ENCODE measurements at places on chromosomes 1 and 21.

- peak; percentile 67 for DNase-seq
Measured at GRCh38 chr21:43866260-43866629, 1.2 kb downstream of the AGPAT3 start.

DNA sequence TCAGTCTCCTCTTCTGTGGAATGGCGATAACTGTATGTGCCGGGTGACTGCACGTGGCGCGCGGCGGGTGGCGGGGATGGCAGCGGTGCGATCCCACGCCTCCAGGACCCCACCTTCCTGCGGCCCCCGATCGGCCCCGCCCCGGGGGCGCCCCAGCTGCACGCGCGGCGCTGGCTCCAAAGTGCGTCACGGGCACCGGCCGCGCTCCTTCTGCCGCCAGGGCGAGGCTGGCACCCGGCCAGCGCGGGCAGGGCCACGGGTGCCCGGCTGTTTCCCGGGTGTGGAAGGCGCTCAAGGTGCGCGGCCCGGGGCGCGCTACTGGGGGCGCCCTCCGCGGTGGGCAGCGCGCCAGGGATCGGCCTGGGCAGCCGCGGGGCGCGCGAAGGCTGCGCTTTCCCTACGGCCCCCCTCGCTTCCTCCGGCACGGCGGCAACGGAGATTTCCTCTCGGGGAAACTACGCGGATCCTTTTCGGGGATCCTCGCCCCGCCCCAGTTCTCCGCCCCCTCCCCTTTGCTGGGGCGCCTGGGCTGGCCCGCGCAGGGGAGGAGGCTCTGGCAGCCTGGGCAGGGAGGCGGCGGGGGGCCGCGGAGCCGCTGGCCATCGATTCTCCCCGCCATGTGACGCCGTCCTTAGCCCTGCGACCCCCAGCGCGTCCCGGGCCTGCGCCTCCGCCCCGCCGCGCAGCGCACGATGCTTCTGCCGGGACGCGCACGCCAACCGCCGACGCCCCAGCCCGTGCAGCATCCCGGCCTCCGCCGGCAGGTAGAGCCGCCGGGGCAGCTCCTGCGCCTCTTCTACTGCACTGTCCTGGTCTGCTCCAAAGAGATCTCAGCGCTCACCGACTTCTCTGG is at the start of gene EVA1C:
TSS of gene EVA1C (plus strand) at position 545 of the 853 bp plus-strand sequence. CDS start at position 693, 148 bp downstream.
- peak; percentile 63 for DNase-seq

GRCh38 chr1:111768625-111769024 is 12.9 kb downstream of the DDX20 start:
- peak; percentile 57 for DNase-seq

DNA sequence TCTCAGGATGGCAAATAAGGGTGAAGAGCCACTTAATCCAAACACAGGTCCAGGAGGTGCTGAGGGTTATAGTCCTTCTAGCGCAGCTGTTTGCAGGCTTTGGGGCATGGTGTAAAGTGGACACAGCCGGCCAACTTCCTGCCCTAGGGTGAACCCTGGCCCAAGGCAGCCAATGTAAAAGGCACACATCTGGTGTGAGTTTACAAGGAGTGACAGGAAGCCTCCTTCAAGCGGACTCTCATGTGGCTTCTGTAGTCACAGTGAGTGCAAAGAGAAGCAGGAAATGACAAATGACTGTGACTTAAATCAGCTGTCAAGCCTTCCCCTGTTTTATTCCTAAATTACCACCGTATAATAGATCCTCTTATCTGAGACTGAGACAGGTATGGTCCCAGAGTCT is 213.0 kb downstream of the CRB1 start:
- DNase-seq, result peak; percentile 92

DNA sequence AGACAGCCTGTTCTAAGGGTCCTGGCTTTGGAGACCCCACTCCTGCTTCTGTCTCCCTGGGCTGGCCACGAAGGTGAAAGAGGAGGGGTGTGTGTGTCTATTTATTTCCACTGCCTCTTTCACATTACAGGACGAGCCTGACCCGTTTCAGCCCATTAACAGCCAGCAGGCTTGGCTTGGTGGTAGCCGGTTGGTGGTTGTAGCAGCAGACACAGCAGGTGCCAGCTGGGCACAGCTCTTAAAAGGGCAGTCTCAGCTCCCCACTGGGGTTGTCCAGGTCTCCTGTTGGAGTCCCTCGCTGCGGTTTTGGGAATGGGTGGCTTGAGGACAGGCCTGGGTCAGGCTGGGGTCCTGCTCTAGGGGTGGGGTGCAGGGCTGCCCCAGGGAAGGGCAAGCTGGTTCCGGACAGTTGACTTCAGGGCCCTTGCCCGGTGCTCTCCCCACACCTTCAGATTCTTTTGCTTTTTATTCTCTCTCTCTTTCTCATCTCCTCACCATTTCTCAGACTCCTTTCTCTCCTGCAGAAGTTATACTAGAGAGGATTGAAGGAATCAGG is 84.6 kb downstream of the ACTL8 start:
- DNase-seq, result no peak

DNA sequence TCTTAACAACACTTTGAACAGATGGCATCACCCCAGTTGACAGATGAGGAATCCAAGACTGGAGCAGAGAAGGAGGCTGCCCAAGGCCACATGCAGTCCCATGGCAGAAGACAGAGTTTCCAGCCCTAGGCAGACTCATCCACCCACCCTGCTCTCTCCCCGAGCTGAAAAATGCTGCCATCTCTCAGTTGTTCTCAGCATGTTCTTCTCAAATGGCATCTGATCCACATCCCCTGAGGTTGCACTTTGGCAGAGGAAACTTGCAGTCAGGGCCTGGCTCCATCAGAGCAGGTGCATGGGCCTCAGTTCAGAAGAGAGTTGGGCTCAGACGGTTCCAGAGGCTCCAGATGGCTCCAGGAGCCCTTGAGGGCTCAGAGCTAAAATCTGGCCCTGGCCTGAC is 709.4 kb downstream of the MATN1 start:
- no peak for DNase-seq

DNA sequence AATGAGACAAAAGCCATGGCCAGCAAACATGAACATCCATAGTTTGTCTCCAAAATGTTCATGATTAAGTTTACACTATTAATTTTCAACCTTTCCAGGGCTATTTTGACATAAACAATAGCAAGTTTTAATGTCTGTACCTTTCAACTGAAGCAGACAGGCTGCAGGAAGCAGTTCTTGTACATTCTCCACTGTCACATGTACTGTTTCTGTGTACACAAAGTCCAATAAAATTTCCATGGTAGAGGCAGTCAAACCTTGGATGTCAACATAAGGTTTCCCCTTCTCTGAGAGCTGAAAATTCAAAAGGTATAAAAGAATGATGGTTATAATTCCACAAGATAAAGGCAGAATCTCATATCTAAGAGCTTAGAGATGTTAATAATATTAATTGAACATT is 7.4 kb downstream of the KLHL12 start:
- DNase-seq, result no peak

DNA sequence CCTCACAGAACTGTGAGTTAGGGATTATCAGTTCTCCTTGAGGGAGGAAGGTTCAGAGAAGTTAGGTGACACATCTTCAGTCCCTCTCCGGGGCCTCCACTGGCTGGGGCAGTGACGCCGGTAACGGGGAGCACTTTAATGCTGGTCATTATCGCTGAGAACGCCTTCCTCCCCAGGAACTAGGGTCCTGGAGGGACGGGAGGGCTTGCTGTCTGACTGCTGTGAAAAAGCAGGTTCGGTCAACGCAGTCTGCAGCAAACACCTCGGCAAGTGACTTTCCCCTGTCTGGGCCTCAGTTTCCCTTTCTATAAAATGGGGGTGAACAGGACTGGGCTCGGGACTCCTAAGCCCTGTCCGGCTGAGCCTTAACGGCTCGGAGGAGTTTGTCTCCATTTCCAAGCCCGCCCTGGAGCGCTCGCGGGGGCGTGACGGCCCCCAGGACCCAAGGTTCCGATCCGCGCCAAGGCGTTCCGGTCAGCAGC is 341 bp upstream of the TMEM61 start:
- DNase-seq, result no peak

GRCh38 chr21:39048064-39048463 is 135.2 kb downstream of the PSMG1 start:
- peak; percentile 63 for DNase-seq

- DNase-seq, result no peak
Measured at GRCh38 chr1:91753878-91754277, 132.1 kb downstream of the TGFBR3 start.

- no peak for DNase-seq
Measured at GRCh38 chr1:175353066-175353465, 160.5 kb upstream of the KIAA0040 start.

DNA sequence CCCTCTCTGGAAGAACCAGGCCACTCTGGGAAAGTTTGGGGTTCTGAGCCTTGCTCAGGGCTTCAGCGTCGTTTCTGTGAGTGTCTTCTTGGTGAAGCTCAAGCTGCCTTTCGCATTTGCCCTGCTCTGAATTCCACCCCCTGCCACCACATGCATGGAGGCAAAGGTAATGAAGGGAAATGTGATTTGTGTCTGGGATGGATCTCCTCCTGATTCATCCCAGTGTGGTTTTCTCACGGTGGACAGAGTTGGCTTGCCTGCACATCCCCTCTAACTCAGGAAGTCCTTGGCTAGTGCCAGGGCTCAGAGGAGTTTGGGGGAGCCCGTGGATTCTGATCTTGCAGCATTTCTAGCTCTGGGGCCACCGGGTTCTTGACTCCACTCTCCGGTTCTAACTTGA is 173.6 kb upstream of the RAB4A start:
- DNase-seq, result no peak

DNA sequence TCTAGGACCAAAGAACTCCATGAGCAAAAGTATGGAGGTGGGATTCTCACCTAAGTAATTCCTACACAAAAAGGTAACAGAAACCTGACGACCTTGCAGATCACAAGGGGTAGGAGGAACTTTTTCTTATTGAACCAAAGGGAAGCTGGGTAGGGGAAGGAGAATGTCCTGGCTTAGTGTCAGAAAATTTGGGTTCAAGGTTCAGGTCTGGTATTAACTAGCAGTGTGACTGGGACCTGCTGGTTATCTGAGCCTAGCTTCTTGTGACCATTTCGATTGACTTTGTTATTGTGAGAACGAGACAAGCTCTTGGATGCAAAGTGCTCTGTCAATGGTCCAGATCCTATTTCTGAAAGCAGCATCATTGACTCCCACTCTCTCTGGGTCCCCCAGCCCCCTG is 5.0 kb upstream of the SNX27 start:
- DNase-seq, result no peak

GRCh38 chr1:20588634-20589225 is at the start of gene CDA:
TSS of gene CDA (plus strand) at chr1:20589097. CDS start at chr1:20589130, 33 bp downstream.
- peak; percentile 19 for DNase-seq

DNA sequence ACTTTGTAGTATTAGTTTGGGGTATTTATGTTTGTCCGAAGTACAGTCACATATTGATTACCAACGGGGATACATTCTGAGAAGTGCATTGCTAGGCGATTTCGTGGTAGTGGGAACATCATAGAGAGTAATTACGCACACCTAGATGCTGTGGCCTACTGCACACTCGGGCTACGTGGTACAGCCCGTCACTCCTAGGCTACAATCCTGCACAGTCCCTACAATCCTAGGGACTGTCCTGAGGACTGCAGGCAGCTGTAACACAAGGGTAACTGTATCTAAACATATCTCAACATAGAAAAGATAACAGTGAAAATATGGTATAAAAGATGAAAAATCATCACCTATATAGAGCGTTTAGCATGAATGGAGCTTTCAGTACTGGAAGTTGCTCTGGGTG is 18.6 kb downstream of the EXOC8 start:
- DNase-seq, result no peak

DNA sequence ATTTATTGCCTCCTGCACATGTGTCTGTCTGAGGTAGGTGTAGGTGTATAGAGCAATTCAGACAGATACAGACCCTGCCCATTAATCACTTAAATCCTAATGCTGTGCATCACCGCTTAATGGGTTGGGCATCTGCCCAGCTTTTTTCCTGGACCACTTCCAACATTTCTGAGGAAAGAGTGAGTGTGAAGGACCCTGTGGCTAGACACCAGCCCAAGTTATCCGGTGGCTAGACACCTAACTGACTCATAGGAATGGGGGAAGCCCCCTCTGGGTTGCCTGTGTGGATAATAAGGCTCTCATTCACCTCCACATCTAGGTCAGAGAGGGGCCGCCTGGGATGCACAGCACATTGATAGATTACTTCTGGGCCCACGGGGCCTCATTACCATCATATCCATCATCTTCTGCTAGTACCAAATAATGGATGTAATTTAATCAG is 121.1 kb upstream of the RAVER2 start:
- peak; percentile 27 for DNase-seq

DNA sequence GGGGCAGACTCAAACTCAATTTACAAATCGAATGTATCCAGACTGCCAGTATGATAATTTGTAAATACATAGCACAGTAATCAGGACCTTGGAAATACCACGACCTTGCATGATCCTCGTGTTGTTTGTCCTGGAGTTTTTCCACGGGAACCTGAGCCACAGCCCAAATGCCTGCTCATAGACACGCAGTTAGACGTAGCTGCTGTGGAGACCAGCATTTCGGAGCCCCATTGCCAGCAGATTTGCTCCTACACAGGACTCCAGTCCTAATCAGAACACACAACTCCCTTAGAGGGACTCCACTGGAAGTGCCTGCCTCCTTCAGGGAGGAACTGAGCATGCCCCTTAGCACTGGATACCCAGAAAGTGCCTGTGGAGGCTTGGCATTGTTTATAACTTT is 163.2 kb downstream of the GALNT2 start:
- no peak for DNase-seq

DNA sequence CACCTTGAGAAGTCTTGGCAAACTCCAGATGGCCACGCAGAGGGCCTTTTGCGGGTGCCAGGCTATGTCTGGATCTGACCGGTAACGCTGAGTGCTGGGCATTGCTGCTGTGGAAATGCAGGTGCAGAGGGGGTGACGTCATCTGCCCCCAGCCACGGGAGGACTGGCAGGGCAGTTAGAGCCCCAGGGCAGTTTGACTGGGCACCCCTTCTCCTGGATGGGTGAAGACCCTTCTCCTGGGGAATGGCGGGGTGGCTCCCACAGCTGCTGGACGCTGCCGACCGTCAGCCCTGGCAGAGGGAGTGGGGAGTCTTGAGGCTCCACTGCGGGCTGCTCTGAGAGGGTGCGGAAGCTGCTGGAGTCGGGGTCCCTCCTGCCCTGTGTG is 12.6 kb upstream of the EDN2 start:
- DNase-seq, result peak; percentile 85

DNA sequence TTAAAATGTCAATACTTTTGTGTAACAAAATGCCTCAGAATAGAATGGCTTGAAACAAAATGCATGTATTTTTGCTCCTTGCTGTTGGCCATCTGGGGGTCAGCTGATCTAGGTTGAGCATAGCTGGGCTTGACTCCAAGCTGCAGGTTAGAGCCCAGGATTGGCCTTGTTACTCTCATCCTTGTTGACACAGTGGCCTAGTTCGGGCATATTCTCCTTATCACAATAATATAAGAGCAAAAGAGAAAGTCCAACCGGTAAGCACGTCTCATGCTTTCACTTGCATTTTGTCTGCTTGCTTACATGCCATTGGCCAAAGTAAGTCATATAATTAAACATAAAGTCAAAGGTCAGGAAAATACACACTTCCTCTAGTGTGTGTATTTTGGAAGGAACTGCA is 456.2 kb downstream of the KCNT2 start:
- DNase-seq, result peak; percentile 41

GRCh38 chr1:111704776-111705175 is 34.4 kb downstream of the INKA2 start:
- DNase-seq, result peak; percentile 31

DNA sequence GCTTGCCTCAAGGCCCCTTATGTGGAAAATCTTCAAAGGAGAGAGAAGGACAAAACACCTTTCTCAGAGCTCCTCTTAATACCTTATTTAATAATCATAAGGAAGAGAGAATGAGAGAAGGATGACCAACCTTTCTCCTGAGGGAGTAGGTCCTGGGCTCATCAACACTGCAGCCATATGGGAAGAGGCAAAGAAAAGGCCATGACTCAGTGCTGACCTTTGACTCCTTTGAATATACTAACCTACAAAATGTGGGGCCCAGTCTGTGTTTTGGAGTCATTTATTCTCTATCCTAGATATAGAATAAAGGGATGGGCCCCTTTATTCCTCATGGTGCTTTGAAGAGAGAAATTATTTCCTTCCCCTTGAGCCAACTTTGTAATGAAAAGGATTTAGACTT is 38.3 kb downstream of the CAMSAP2 start:
- no peak for DNase-seq

All from DMS53 (cell line).